ENCODE measurements at places on chromosomes 3 and 15.
A peak's percentile ranks its signal among the peaks of the same experiment; 100 is the strongest.

GRCh38 chr15:51801391-51801835, 28.0 kb upstream of the TMOD3 start:
- peak; percentile 80 for DNase-seq

DNA sequence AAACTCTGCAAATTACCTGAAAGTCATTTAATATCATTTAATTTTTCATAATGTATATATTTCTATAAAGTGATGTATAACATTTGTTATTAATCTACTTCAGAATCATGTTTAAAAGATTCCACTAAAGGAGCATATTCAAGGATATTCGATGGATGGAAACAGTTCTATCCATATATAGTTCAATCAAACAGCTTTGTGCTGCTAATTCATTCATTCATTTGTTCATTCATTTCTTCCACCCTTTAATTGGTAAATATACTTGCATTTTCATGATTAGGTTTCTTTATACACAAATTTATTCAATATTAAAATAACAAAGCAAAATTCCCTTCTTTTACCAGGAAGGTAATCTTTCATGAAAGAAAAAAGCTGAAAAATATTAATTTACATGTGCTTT, 64.7 kb downstream of the RNF13 start:
- no peak for DNase-seq

DNA sequence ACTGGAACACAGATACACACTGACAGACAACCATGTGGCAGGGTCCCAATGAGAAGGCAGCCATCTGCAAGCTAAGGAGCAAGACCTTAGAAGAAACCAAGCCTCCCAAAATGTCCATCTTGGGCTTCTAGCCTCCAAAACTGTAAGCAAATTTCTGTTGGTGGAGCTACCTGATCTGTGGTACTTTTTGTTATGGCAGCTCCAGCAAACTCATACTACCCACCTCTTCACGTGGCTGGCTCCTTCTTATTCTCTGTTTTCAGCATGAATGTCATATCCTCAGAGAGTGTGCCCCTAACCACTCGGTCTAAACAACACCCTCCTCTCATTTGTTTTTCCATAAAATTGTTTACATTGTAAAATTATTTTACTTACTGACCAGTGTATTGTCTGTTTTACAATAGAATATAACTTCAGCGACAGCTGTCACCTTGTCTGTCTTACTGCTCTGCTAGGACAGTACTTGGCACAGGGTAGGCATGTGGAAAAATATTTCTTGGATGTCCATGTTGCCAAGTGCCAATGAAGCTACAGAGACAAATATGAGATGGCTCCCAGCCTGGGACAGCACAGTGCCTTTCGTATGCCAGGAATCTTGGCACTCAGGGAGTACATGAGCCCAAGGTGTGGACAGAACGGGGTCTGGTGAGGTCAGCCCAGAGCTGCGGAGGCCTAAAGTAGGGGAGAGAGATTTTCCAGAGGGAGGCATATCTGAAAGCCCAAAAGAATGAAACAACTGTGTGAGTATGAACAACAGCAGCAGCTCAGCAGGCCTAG, 17.4 kb upstream of the SLC25A36 start:
- DNase-seq: no peak

DNA sequence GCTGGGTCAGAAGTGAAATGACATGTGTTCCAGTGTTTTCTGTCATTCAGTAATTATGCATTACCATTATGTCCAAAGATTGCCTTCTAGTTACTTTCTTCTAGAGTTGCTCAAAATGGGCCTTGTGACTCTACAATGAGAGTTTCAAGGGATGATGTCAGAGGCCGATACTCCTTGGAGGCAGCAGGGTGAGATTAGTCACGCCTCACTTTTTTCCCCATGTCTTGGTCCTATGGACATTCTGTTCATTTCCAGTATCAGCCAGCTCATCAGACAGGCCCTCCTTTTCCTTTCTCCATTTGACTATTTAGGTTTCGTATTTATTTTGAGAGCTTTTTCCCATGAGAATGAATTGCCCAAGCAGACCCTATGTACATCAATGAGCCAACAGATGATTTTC, 17.5 kb downstream of the VGLL3 start:
- no peak for DNase-seq

All from D341Med (cell line).